ENCODE measurements at places on chromosomes 4 and X. TPM values are rescaled to one million over a fixed set of nuclear protein-coding genes. Genes with fewer than 3 reads are reported as not detected.

Gene NFXL1
- 7.7 TPM for total RNA-seq

Gene NMU
- not detected for total RNA-seq

Gene UNC5C
- total RNA-seq: 0.69 TPM

Gene ASB9
- 15.0 TPM for total RNA-seq

Gene INTS6L
- 3.3 TPM for total RNA-seq

Gene NEIL3
- 17.6 TPM for total RNA-seq

Gene SPOCK3
- not detected for total RNA-seq

Gene TASL
- total RNA-seq: not detected

Gene CLCN5
- total RNA-seq: 42.7 TPM

Gene GPR50
- not detected for total RNA-seq

Gene CXCL6
- total RNA-seq: 23.7 TPM

Gene USP11
- total RNA-seq: 52.9 TPM

Gene MAML3
- total RNA-seq: 10.2 TPM

Gene SYP
- total RNA-seq: 1.3 TPM

Gene GPC4
- not detected for total RNA-seq

Gene RAB40A
- under 0.01 TPM for total RNA-seq

Gene PLP1
- 171 TPM for total RNA-seq

Gene AFF2
- 0.69 TPM for total RNA-seq

Gene ZNF595
- 16.4 TPM for total RNA-seq

Gene TBC1D19
- total RNA-seq: 25.5 TPM

Gene S100P
- total RNA-seq: not detected

Gene COPS4
- total RNA-seq: 94.5 TPM
